ENCODE measurements at places on chromosomes 2 and 18. TPM values are rescaled to one million over a fixed set of nuclear protein-coding genes. Genes with fewer than 3 reads are reported as not detected.

GRCh38 chr2:24853046-24853445, 59.8 kb downstream of the CENPO start:
- DNase-seq: no peak

DNA sequence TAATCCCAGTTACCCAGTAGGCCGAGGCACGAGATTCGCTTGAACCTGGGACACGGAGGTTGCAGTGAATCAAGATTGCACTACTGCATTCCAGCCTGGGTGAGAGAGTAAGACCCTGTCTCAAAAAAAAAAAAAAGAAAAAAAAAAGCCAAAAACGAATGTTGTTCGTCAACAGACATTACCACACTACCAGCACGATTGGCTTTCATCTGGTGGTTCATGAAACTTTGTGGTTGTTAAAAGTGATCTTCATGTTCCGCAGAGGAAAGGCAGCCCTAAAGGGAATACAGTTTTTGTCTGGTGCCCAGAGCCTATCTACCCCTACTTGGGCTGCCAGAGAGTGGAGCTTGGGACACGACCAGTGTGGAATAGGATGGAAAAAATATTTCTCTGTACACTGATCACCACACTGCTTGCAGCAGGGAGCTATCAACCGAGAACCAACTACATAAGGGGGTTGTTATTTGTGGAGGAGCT, 13.6 kb upstream of the CXCR4 start:
- DNase-seq: no peak

DNA sequence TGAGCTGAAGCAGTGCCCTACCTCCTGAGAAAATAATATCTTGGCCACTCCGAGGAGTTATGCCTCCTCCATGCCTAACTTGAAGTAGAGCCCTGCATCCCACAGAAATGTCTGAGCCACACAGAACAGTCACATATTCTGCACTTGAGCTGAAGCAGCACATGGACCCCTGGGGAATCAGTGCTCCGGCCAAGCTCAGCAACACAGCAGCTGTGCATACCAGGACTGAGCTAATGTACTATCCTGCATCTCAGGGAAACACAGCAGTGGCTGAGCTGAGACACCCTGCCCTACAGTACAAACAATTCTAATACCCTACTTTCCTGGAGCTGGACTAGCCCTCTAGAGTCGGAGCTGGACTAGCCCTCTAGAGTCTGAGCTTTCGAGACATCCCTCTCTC, 166.9 kb downstream of the ZNF516 start:
- DNase-seq: peak; percentile 81

DNA sequence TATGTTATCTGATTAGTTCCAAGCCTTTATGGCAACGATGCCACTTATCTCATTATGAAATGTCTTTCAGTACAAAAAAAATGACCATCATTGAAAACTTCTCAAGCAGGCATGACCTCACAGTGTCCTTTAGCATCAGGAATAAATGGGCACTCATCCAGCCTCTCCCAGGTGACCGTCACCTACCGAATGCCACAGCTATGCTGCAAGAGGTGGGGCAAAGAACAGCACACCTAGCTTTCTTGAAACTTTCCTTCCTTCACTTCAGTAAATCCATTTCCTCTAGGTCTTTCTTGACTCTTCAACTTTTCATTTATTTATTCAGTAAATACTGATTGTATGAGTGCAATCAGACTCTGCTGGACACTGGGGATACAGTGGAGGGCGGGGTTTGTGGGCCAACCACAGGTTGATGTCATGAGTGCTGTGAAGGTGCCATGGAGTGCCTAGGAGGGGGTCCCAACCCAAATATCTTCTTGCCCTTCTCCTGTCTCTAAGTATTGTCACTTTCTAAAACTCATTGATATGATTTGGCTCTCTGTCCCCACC, 54.3 kb upstream of the HK2 start:
- DNase-seq: no peak

DNA sequence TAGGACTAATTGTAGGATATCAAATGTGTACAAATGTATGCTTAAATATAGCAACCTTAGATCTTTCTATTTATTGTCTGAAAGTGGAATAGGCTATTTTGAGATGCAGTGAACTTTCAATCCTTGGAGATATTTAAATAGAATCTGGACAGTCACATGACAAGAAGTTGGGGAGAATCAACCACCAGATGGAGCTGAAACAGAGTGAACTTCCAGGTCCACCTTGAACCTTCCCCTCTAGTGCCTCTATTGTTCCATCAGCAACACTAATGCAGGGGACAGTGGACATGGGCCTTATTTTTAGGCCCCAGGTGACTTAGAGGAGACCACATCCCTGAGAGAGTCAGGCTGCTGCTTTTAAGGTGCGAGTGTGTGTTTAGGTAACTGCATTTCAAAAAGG, 37.0 kb upstream of the CRIM1 start:
- DNase-seq: no peak

GRCh38 chr2:120747706-120748105, 12.0 kb downstream of the GLI2 start:
- DNase-seq: no peak

- no peak for DNase-seq
These were observed 58.3 kb downstream of the NPAS2 start for GRCh38 chr2:100878000-100878791.

GRCh38 chr2:177660742-177661141, 268.2 kb downstream of the AGPS start:
- DNase-seq: no peak

DNA sequence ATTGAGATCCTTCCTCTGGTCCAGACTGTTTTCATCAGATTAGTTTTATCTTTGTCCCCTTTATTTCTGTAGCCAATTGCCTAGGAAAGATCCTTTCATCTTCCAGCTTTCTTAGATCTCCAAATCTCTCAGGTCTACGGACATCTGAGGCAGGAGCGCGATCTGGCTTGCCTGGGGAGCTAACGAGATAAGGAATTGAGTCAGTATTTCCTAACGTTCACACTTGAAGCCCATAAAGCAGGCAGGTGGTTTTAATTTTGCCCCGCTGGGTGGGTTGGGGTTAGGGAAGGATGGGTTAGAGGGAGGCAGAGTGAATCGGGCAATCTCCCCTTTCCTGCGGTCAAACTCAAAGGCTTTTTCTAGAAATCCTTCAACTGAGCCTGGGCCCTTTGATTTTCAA, 727 bp upstream of the TTLL4 start:
- peak; percentile 13 for DNase-seq

- DNase-seq: no peak
These were observed 17.9 kb downstream of the KCNIP3 start for GRCh38 chr2:95314964-95315611.

DNA sequence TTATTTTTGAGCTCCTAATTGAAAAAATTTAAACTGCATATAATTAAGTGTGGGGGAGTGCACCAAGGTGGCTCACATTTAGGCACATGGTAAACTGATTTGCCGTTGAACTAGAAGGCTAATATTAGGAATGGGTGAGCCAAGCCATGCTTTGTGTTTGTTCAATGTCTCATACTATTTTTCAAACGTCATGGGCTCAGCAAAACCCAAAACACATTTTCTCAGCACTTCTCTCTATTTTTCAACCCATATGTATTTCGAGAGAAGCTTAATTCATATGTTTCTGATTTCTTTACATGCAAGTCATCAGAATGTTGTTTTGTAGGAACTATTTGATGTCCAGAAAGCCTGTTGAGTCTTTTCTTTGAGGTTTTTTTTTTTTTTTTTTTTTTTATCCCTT, 291.2 kb downstream of the TCF4 start:
- DNase-seq: no peak

DNA sequence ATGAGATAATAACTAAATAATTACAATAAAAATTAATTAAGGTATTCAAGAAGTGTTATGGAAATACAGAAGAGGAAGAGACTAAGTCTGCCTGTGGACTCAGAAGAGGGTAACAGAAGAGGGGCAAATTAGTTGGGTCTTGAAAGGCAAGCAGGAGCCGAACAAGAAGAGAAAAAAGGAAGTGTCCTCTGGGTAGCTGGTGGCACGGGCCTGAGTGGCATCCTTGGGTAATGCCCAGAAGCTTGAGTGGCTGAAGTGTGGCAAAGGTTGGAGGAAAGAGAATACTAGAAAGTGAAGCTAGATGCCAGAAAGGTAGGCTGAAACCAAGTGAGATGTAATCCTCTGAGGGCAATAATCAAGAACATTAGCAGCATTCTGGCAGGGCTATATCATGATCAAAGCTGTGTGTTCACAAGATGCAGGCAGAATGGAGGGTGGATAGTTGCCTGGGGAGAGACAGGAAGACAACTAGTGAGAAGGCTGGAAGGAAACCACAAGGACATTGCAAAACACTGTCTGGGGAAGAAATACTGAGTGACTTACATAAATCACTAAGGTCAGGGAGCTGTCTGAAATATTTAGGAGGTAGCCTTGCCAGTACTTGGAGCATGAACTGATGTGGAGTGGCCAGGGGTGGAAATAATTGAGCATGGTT, 16.2 kb downstream of the DOCK10 start:
- DNase-seq: no peak

GRCh38 chr2:139911160-139911559, 1131.0 kb upstream of the NXPH2 start:
- no peak for DNase-seq

DNA sequence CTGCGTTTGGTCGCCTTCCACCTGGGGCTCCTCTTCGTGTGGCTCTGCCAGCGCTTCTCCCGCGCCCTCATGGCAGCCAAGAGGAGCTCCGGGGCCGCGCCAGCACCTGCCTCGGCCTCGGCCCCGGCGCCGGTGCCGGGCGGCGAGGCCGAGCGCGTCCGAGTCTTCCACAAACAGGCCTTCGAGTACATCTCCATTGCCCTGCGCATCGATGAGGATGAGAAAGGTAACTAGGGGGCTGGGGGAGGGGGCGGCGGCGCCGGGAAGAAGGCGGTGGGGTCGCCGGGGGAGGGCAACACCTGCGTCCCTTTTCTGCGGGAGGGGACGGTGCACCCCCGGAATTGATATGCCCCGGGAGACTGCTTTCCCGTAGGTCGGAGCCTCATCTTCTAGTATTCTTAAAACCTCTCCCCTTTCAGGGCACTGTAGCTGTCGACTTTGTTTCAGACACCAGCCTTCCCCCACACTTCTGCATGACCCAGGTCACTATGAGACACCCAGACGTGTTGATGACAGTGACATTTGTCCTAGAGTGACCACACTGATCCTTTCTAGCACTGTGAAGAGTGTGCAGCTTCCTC, 755 bp downstream of the SPAST start:
- DNase-seq: no peak

GRCh38 chr2:207473049-207473930, 56.5 kb upstream of the CREB1 start:
- peak; percentile 62 for DNase-seq

GRCh38 chr18:35756506-35757117, 175.1 kb downstream of the GALNT1 start:
- peak; percentile 36 for DNase-seq

RFTN2 gene
- polyA plus RNA-seq: 14.3 TPM

UGT1A10 gene
- polyA plus RNA-seq: not detected

CAPN14 gene
- 0.07 TPM for polyA plus RNA-seq

SLC16A14 gene
- 2.1 TPM for polyA plus RNA-seq

CXCR1 gene
- not detected for polyA plus RNA-seq

GLI2 gene
- polyA plus RNA-seq: 10.6 TPM
